ENCODE measurements at places on chromosomes 7 and 10. TPM values are rescaled to one million over a fixed set of nuclear protein-coding genes. Genes with fewer than 3 reads are reported as not detected.
A peak's percentile ranks its signal among the peaks of the same experiment; 100 is the strongest.

DNA sequence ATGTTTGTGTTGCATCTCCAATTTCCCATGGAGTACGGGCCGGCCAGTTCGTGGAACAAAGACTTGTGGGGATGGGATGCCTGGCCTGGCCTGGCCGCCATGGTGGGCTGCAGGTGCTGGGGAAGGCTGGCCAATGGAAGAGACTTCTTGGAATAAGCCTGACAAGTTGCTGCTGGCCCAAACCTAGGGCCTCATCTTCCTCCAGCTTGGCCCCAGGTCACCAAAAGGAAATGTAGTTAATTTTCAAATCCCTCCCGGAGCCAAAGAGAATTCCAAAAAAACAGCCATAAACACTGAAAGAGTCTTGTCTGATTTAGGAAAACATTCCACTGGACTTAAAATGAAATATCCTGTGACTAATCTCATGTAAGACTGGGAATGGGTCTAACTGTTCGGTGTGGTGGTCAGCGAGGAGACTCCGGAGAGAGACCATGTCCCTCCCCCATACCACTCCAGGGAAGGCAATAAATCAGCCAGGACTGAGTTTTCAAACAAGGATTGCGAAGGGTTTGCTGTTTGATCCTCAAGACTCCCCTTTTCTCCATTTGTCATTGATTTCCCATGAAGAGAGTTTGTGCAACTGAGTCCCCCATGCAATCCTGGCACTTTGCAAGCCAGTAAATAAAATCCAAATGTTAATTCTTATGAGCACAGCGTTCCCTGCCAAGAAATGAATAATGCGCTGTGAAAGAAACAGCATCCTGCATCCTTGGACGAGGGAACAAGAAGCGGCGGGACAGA, 128.7 kb upstream of the HABP2 start:
- no peak for DNase-seq

DNA sequence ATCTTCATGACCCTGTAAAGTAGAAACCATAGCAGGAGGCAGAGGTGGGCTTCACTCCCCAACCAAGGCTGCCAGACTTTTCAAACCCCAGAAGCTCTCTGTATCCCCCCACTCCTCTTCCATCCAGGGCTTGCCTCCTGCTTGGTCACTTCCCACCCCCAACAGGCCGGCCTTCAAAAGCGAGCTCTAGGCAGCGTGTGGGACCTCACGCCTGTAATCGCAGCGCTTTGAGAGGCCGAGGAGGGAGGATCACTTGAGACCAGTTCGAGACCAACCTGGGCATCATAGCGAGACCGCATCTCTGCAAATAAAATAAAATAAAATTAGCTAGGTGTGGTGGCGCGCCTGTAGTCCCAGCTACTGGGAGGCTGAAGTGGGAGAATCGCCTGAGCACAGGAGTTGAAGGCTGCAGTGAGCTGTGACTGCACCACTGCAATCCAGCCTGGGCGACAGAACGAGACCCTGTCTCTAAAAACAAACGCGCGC, 743 bp upstream of the POR start:
- DNase-seq, result peak; percentile 8

DNA sequence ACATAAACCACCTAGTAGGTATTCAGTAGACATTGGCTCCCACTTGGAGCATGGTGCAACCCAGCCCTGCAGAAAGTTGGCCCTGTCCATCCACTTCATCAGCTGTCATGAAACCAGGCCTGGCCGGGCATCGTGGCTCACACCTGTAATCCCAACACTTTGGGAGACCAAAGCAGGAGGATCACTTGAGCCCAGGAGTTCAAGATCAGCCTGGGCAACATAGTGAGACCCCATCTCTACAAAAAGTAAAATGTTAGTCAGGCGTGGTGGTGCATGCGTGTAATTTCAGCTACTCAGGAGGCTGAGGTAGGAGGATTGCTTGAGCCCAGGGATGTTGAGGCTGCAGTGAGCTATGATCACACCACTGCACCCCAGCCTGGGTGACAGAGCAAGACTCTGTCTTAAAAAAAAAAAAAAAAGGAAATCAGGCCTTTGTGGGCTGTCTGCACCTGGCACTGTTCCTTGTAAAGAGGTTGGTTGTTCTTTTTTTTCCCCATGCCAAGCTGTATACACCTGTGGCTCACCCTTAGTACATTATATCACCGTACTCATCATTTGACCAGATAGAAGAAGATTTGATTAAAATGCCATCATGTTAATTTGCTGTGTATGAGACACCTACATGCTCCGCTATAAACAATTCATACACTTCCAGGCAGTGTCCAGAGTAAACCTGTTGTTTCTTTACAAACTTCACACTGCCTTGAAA, 45.4 kb upstream of the GRID1 start:
- DNase-seq, result no peak

GRCh38 chr7:36736899-36737211, 12.6 kb upstream of the AOAH start:
- no peak for DNase-seq

DNA sequence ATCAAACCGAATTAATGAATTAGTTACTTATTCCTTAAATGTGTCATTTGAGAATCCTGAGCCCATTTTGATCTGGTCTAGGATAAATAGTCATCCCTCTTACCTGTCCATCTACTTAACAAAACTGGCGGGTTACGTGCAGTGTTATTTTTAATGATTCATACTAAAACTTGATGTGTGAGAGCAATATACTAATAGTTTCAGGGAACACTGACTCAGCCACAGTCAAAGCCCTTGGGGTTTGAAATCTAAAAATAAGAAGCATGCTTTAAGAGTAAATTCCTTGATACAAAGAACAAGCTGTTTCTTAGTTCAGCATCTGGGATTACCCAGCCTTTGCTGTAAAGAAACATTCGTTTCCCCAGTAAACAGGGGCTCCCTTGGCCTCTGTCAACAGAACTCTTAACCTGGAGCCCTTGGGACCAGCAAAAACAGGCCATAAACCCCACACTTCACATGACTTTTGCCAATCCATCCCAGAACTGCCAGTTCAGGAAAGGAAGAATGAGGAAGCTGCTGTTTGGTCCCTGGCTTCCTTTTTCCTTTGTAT, 370.6 kb upstream of the IGFBP3 start:
- no peak for DNase-seq

Gene GPR15LG
- not detected for total RNA-seq

Gene RHOBTB1
- total RNA-seq, result 5.9 TPM
